Stimulated activated CD4-positive, alpha-beta T cell treated with anti-CD3 and anti-CD28 coated beads, Interleukin-1b, Interleukin-23, amount 100 ng/mL, for 24 hours (primary cell): ENCODE measurements at places on chromosomes 16 and 17.

DNA sequence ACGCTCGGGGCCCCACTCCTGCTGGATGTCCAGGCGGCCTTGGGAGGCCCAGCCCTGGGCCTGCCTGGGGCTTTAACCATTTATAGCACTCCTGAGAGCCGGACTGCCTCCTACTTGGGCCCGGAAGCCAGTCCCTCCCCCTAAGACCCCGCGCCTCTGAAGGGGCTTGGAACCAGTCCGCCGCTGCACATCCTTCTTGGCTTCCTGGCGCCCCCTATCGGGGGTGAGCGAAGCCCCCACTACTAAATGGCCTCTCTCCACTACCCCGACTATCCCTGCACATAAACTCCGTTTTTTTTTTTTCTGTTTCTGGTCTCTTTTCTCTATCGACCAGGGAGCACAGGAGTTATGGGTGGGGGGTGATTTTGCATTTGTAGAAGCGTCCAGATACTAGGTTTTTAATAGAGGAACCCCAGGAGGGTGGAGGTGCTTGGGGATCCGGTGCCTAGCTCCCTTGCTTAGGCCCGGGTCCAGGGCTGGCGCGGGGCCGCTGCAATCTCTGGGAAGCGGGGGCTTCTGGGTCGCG lies 633 bp upstream of the NOL3 start:
- no peak for DNase-seq

DNA sequence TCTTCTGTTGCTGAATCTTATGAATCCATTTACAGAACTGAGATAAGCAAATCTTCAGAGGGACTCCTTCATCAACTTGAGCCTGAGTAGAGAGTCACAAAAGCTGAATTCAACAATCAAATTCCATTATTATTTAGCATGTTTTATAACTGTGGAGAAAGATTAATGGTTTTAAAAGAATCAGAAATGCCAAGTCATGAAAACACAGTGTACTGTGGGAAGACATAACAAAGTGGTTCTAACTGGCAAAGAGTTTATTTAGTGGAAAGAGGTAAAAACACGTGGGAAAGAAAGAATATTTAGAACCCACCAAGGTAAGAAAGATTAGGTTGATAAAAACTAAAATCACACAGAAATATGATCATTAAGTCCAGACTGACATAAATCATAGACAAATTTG lies 5.0 kb downstream of the ERI2 start:
- DNase-seq: no peak

DNA sequence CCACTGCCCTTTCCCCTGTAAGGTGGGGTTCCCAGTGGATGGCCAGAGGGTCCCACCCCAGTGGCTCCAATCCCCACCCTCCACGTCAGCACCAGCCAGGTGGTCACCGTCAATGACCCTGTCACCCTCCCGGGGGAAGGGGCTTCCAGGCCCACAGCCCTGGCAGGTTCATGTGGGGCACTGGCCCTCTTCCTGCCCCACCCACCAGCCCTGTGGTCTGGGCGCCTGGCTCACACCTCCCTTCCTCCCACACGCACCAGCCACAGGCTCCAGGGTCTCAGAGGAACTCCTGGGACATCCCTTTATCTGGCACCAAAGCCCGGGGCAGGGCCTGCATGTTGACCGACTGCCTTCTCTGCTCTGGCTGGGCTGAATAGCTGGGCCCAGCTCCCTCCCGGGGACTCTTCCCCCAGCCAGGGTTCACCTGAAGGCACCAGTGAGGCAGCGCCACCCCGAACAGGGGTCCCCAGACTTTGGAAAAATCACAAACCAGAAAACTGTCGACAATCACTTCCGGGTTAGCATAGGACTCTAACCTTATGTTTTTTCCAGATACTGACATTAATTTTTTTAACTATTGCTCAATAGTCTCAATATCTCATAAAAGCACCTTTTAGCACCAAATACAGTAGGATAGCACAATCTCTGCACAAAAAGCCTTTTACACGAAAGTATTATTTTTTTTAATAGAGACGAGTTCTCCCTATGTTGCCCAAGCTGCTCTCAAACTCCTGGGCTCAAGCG lies 21.9 kb upstream of the ZC3H18 start:
- no peak for DNase-seq

GRCh38 chr17:76107509-76107908 lies 3.9 kb upstream of the EXOC7 start:
- no peak for DNase-seq

GRCh38 chr17:7944326-7944725 lies 12.3 kb downstream of the CNTROB start:
- DNase-seq: no peak

- no peak for DNase-seq
Measured at GRCh38 chr16:84085773-84086172, 31.0 kb downstream of the MBTPS1 start.

- DNase-seq: no peak
Measured at GRCh38 chr16:48323783-48324775, 61.1 kb downstream of the SIAH1 start.

GRCh38 chr16:87457709-87458423 lies 35.0 kb downstream of the ZCCHC14 start:
- no peak for DNase-seq

GRCh38 chr16:3825940-3826339 lies 54.6 kb downstream of the CREBBP start:
- no peak for DNase-seq

DNA sequence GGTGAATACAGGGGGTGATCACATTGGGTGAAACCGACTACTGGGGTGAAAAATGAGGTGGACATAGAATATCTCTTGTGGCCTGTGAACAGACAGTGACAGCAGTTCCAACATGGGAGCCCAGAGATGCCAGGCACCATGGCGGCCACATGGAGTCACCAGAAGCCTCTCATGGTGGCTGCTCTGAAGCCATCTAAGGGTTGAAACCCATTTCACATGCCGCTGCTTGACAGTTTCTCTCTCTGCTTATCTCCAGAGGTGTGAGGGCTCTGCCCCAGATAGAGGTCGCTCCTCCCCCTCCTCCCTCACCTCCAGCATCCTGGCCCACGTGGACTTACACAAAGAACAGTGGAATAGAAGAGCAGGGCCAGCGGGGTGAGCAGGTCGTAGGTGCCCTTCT lies 37.9 kb upstream of the PIK3R6 start:
- DNase-seq: no peak
